T follicular helper cell (primary cell): ENCODE measurements at places on chromosomes 7 and 10.

GRCh38 chr10:72525277-72525676 lies 100.6 kb downstream of the MICU1 start:
- no peak for DNase-seq

- DNase-seq = no peak
Observed at GRCh38 chr7:33873518-33873917, 31.8 kb upstream of the BMPER start.

- no peak for DNase-seq
Observed at GRCh38 chr7:25832929-25833328, 319.1 kb upstream of the NFE2L3 start.

GRCh38 chr10:91590904-91591796 lies 41.7 kb downstream of the PPP1R3C start:
- no peak for DNase-seq

DNA sequence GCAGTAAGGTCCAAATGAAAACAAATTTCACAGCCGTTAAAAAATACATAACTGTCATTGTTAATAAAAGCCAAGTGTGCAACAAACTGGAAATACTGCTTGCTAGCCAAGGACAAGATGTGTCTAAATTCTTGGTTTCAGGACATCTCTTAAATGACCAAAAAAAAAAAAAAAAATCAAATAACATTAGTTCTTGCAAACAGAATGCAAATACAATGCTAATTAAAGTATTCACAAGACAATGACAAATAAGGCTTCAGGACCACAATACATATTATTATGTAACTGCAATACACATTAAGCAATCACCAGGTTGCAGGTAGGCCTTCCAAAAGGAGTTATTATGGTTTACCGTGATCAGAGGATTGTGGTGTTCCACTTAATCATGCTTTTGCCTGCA lies 3.6 kb downstream of the ARHGAP21 start:
- no peak for DNase-seq

GRCh38 chr7:5670183-5670935 lies 111.1 kb downstream of the RNF216 start:
- DNase-seq = no peak

GRCh38 chr7:138958391-138958956 lies 22.7 kb downstream of the KIAA1549 start:
- no peak for DNase-seq

- no peak for DNase-seq
Observed at GRCh38 chr10:27399871-27400270, 104.2 kb upstream of the RAB18 start.

GRCh38 chr7:106332201-106332600 lies 47.4 kb upstream of the NAMPT start:
- DNase-seq = no peak

DNA sequence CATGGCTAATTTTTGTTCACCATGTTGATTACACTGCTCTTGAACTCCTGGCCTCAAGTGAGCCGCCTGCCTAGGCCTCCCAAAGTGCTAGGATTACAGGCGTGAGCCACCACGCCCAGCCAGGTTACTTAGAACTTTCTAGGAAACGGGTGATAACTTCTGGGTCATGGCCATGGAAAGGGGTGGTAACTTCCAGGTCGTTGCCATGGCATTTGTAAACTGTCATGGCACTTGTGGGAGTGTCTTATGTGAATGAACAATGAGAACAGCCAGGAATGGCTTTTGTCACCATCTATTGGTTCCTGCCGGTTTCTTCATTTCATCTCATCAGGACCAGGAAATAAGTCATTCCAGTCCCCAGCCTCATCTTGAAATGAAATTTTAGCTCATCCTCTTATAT lies 120.9 kb downstream of the SLC16A9 start:
- no peak for DNase-seq

GRCh38 chr10:87776328-87776727 lies 41.7 kb downstream of the ATAD1 start:
- DNase-seq = no peak

DNA sequence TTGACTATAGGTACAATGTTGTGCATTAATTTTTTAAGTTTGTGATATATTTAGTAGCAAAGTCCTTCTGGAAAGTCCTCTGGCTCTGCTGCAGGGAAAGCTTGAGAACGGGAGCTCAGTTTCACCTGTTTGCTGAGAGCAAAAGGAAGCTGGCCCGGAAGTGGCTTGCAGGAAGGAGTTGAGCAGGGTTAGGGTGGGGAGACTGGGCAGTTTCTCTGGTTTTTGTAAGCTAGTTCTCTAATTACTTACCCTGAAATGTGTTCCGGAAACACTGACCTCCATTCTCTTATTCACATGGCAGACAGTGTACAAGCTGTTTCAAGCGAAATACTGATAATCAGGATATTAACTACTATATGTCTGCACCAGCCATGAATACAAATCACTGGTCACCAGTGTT lies 22.3 kb downstream of the MAP3K8 start:
- DNase-seq = no peak

GRCh38 chr10:34205452-34205851 lies 609.6 kb downstream of the PARD3 start:
- DNase-seq = no peak

- no peak for DNase-seq
Observed at GRCh38 chr10:121702351-121703320, 104.4 kb upstream of the FGFR2 start.

DNA sequence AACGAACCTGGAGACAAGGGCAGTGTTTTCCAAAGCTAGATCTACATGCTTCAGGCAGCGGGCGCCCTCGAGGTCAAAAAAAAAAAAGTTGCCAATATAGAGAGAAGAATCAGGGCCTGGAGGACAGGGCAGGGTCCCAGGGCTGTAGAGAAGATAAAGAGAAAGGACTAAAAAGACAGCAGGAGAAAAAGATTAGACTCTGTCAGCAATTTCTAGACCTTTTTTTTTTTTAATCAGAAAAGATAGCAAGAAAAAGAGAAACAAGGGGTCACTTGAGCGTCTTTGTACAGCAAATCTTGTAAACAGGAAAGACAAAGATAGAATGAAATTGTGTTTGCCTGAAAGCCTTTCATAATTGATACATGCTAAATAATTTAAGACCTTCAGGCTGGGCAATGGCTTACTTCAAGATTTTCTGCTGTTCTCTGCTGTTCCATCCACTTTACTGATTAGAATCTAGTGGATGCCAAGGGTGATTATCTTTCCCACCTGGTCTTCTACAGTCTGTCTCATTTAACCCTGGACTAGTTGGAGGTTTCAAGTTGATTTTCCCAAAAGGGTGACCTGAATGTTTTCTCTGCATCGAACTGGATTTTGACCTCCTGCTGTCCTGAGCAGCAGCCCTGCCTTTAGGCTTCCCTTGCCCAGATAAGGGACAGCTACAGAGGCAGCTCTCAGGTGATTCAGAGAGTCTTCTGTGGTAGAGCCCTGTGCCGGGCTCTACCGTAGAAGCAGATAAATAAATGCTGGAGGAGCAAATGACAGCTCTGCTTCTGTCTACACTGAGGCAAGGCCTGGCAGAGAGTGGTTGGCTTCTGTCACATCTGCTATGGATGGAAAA lies 5.1 kb downstream of the LMOD2 start:
- no peak for DNase-seq

DNA sequence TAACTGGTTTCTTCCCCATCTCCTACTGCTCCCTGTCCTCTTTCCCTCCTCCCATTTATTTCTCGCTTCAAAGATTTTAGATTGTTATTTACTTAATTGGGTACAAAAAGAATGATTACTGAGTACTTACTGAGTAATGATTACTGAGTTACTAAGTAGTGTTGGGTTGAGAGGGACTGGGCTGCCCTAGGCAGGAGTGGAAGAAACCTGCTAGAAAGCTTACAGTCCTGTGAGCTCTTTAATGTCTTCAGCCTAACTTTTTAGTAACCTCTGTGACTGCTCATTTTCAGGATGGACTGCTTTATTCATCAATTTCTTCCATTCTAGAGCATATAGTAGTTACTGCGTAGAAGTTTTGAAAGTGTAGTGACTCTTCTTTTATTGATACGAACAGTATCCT lies 7.6 kb downstream of the PHF14 start:
- DNase-seq = no peak

- DNase-seq = no peak
Observed at GRCh38 chr10:125609859-125610258, 73.1 kb downstream of the TEX36 start.

DNA sequence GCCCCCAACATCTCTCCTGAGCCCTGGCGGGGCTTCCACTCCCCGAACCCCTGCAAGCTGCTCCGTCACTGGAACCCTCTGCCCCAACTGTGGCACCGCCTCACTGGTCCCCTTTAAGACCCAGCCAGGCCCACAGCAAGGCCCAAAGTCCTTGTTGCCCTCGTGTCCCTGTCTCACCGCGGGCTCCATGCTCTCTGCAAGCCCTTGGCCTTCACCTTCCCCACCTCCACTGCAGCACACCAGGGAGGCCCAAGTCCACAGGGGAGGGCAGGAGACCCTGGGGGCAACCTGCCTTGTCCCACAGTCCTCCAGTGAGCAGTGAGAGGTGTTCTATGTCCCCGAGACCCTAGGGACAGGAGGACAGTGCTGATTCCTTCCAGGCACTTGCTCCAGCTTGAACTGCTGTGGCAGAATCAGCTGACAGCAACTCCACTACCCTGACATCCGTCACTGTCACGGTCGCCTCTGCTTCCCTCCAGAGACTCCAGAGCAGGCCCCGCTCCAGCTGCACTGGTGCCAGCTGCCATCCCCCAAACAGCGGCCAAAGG lies 105.3 kb downstream of the CYTH3 start:
- no peak for DNase-seq

DNA sequence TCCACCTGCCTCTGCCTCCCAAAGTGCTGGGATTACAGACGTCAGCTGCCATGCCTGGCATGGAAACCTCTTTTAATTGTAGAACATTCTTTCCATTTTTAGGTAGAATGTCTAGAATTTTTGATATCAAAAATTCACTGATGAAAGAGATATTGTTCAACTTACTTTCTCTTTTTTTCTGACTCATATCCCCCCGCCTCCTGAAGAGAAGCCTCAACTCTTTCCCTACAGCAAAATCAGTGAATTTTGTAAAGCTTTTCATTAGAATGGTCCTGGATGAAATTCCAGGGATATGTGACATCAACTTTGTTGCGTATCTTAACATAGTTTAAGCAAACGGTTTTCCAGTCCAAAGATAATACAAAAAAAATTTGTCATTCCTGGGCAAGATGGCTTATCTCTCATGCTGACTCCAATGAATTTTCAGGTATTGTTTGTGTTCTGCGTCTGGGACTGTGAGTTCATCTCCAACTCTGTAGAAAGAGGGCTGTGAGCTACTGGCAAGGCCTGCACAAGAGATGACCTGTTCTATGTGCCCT lies 256.8 kb downstream of the BMPER start:
- no peak for DNase-seq

DNA sequence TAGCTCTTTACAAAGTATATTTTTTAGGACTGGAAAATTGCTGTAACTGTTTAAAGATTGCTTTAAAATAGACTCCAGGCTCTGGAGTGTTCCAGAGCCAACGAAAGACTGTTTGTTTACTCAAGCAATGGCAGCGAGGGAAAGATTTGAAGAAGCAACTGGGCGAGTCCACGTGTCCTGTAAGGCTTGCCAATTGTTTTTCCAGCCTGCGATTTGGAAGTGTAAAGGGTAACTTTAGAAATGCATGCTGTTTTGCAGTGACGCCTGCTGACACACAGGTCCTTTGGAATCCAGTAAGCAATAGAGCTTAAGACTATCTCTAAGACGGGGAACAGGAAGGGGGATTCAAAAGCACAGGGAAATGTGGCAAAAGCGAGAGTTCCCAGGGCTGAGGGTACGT lies 55.8 kb downstream of the TACC2 start:
- DNase-seq = no peak

GRCh38 chr10:110775020-110775375 lies 96.7 kb upstream of the PDCD4 start:
- no peak for DNase-seq

DNA sequence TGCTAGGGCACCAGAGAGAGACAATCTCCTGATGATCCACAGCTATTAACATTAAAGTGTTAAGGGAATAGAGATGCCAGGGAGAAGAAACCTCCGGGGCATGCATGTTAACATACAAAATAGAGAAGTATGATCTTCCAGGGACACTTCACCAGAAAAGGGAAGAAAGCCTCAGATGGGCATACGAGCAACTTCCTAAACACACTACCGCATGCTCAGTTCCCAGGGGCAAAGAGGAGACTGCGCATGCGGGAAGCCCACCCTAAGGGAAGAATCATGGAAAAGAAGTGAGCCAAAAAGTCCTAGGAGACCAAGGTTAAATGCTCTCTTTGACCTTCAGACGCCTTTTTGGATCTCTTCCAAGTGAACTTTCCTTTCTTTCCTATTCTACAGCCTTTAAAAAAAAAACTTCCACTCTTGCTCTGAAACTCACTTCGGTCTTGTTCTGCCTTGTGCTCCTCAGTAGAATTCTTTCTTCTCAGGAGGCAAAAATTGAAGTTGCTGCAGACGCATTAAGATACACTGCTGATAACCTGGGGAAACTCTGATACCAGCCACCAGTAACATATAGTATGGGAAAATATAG lies 1211.3 kb downstream of the REEP3 start:
- DNase-seq = no peak

- no peak for DNase-seq
Observed at GRCh38 chr7:10662982-10663884, 310.4 kb upstream of the PHF14 start.

- no peak for DNase-seq
Observed at GRCh38 chr10:983971-984655, 4.1 kb upstream of the GTPBP4 start.

DNA sequence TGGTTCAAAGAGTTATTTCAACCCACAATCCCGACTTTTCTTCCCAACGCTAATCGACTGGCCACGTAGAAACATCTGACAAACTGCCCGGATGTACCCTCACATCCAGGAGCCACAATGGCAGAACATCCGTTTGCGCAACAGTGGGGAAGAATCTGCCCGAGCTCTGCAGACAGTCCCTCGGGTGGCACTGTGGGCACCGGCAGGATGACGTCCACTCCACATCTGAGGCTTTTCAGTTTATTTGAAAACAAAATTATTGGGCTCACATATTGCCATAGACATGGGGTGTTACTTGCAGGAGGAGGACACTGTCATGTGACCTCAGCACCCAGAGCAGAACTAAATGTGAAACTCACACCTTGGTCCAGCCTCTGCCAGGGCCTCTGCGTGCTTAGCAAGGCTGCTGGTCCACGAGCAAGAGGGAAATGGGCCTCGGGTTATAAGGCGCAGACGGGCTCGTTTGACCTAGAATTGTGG lies 84.1 kb downstream of the MKI67 start:
- no peak for DNase-seq

- DNase-seq = no peak
Observed at GRCh38 chr10:7274293-7274692, 136.5 kb downstream of the SFMBT2 start.

DNA sequence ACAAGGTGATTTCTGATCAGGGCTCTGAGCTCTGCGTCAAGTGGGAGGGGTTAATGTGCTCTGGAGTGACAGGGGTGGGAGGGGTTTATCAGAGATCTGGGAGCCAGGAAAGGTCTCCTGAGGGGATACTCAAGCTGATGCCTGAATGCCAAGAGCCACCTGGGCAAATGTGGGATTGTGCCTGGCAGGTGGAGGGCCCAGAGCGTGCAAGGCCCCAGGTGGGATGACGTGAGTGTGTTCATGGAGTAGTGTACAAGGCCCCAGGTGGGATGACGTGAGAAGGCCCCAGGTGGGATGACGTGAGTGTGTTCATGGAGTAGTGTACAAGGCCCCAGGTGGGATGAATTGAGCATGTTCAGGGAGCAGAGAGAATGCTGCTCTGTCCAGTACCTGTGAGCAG lies 610.3 kb downstream of the PTPRN2 start:
- no peak for DNase-seq
